Stimulated activated CD8-positive, alpha-beta memory T cell treated with anti-CD3 and anti-CD28 coated beads, Interleukin-4, amount 100 ng/mL, for 1 hour (primary cell): ENCODE measurements at places on chromosomes 2 and 18.

DNA sequence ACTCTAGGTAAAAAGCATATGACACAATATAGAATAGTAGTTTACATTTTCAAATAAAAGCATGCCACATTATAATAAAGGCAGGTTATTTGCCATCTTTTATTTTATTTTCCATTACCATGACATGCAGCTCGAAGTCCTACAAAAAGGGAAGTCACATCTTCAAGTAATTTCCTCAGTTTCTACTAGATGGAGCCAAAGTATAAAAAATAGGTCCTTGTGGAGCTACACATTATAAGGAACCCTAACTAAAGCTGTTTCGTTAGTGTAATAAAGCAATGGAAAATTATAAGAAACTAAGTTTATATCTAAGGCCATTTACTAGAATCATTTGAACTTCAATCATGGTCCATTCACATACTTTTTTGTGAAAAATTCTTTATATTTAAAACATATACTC, 674.5 kb downstream of the KCNJ3 start:
- DNase-seq: no peak

DNA sequence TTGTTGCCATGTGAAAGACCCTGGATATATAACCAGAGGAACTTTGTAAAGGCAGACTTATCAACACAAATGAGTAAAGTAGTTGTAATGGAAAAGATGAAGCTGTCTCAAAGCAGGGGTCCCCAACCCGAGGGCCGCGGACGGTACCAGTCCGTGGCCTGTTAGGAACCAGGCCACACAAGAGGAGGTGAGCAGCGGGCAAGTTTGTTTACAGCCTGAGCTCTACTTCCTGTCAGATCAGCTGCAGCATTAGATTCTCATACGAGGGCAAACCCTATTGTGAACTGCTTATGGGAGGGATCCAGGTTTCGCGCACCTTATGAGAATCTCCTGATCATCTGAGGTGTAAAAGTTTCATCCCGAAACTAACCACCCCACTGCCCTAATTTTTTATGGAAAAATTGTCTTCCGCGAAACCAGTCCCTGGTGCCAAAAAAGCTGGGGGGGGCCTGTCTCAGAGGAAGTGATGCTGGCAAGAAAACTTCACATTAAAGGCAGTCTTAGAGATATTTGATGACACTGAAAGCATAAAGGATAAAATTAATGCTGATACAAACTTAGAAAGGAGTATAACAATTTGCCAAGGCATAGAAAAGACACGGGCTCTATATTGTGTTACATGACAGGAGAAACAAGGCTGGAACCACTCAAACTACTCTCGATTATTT, 57.5 kb upstream of the MSTN start:
- no peak for DNase-seq

GRCh38 chr2:215542690-215543089, 106.8 kb upstream of the FN1 start:
- DNase-seq: no peak

- DNase-seq: no peak
These were observed 69.4 kb downstream of the AGAP1 start for GRCh38 chr2:235563056-235563910.

DNA sequence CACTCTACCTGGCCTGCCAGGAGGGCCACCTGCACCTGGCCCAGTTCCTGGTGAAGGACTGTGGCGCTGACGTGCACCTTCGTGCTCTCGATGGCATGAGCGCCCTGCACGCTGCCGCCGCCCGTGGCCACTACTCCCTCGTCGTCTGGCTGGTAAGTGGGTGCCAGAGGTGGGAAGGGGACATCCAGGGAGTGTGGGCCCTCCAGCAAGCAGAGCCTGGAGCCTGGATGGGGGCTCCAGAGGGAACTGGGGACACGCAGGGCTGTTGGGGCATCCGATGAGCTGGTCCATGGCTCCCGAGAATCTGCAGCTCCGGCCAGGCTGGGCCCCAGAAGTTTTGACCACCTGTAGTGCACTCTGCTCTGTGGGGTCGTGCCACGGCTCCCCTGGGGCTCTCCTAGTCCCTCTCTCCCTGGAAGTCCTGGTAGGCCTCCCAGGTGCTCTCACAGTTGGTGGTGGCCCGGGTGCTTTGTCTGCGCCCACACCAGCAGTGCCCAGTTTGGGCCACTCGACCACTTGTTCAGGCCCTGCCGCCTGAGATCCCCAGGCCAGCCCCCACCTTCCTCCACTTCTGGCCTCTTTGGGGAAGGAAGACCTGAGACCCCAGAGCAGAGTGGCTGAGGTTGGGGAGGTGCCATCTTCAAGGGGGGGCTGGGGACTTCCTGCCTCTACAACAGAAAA, 4.7 kb downstream of the ESPNL start:
- DNase-seq: no peak

GRCh38 chr2:201680743-201681142, 17.7 kb downstream of the MPP4 start:
- no peak for DNase-seq

- DNase-seq: no peak
These were observed 108.5 kb upstream of the COL5A2 start for GRCh38 chr2:189287982-189288521.

DNA sequence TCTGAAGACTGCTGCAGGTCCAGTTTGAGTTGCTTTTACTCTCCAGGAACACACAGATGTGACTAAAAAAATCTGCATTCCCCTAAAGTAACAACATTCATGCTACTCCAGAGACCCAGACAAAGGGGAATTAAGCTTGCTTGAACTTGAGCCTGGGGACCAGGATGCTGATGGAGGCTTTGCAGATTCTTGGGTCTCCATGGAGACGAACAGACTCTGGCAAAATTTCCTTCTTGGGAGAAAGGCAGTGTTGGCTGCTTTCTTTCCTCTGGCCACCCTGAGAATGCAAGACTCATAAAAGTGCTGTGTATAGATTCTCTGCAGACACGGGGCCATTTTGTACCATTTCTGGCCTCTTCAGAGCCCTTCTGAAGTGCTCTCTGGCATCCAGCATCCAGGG, 112.0 kb downstream of the ACTR3 start:
- DNase-seq: no peak

DNA sequence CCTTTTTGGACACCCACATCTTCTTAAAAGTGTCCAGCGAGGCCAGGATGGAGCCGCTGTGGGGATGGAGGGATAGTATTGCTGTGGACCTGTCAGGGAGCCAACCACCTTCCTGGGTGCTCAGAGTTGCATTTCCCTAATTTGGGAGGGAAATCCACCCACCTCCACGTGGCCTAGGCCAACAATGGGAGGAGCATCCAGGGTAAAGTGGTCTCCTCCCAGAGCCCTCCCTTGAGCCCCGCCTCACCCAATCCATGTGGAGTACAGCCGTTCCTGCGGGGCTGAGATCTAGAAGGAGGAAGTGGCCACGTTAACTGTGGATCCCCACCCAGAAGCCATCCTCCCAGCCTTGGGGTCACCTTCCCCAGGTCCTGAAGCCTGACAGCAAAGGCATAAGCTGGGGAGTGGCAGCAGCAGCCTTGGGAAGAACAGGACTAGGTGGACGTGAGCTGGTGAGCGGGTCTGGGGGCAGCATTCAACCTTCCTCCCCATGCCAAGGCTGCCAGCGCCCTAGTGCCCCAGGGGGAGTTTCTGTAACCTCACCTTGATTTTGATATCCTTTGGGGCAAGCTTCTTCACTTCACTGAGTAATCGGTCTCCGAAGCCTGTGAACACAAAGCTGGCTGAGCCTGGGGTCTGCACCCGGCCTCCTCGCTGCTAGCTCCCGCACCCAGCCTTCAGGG, 6.8 kb downstream of the ACTR1B start:
- no peak for DNase-seq

DNA sequence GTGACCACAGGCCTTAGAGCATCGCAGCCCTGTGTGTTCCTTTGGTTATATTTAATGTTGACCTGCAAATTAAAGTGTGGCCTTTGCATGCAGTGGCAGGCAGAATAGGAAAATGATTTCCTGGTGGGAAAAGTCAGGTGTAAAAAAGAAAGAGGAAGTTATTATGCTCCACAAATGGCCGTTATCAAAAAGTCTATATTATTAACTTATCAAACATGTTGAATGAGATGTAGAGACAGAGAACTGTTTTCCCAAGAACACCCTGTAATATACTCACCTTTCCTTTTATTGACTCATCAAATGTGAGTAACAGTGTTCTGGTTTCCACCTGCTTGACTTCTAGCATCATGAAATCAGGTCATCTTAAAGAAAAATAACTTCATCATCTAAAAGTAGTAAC, 35.3 kb downstream of the MEIS1 start:
- DNase-seq: no peak

DNA sequence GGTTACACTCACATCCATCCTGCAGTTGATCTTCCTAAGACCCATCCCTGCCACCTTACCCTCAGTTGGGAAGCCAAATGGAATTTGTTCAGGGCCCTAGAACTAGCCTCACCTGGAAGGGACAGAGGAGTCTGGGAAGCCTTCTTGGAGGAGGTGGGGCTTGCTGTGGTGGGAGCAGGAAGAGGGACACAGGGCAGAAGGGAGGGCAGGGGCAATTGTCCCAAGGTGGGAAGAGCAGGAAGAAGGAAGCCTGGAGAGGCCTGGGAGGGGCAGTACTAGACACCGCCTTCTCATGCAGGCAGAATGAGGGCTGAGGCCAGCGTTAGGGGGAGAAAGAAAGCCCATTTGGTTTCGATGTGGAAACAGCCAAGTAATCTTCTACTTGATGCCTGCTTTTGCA, 34.1 kb upstream of the ASPRV1 start:
- no peak for DNase-seq

GRCh38 chr2:181686576-181687185, 6.4 kb upstream of the NEUROD1 start:
- DNase-seq: no peak

GRCh38 chr18:50240080-50240563, 26.2 kb downstream of the CFAP53 start:
- no peak for DNase-seq

- DNase-seq: no peak
These were observed 96.5 kb downstream of the RBM43 start for GRCh38 chr2:151165105-151165684.

GRCh38 chr2:46902465-46902864, 13.1 kb downstream of the MCFD2 start:
- no peak for DNase-seq

- no peak for DNase-seq
These were observed 54.2 kb upstream of the POMC start for GRCh38 chr2:25222477-25223121.

GRCh38 chr2:105629634-105630033, 115.1 kb upstream of the NCK2 start:
- DNase-seq: no peak

DNA sequence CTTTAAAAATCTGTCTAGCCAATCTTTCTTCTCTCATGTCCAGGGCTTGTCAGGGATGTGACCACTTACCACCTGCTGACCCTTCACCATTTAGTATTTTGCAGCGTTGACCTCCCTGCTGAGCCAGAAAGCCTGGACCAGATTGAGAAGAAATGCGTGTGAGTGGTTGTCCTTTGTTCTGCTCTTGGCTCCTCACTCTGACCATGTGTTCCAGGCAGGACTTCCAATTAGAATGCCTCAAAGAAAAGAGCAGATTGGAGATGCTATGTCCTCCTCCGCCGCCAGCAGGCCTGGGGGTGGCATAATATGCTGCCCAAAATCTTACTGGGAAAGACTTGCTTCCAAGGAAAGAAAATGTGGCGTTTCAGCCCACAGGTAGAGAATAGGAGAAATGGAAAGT, 894.1 kb downstream of the SLC4A3 start:
- DNase-seq: no peak

GRCh38 chr2:215672406-215672805, 236.5 kb upstream of the FN1 start:
- no peak for DNase-seq

- peak; percentile 17 for DNase-seq
These were observed 41.4 kb upstream of the AKAIN1 start for GRCh38 chr18:5238371-5238976.
